Stimulated activated CD4-positive, alpha-beta T cell treated with anti-CD3 and anti-CD28 coated beads, Interleukin-1b, Interleukin-23, amount 100 ng/mL, for 1 hour (primary cell): ENCODE measurements at places on chromosomes 13 and 19.

- DNase-seq, result no peak
Measured at GRCh38 chr13:49494645-49495044, 1.1 kb upstream of the PHF11 start.

- no peak for DNase-seq
Measured at GRCh38 chr19:10353793-10354391, 14.5 kb upstream of the ICAM3 start.

- DNase-seq, result no peak
Measured at GRCh38 chr13:110474713-110475112, 86.8 kb downstream of the RAB20 start.

- no peak for DNase-seq
Measured at GRCh38 chr13:80904386-80904785, 563.5 kb upstream of the SPRY2 start.

DNA sequence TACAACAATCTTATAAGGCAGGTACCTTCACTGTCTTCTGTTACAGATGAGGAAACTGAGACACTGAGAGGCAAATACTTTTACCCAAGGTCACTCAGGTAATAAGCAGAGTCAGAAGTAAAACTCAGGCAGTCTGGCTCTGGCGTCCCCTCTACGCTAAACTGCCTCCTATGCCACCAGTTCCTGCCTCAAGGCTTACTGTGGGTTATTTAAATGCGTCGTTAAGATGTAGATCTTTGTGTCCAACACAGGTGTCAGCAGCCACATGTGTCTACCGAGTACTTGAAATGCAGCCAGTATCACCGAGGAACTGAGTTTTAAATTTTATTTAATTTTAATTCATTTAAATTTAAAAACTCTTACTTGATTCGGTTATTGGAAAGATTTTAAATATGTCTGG is 1.9 kb downstream of the HAS1 start:
- DNase-seq, result no peak

DNA sequence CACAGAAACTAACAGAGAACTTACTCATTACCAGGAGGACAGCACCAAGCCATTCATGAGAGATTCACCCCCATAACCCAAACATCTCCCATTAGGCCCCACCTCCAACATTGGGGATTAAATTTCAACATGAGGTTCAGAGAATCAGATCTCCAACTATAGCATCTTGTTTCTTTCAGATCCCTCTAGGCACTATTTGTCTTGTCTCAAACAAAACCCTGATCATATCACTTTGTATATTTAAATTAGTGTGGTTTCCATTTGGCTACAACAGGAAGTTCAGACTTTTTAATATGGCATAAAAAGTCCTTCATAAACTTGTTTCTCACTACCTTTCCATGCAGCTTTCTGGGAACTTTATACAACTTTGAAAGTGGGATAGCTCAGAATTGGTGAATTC is 699.0 kb upstream of the MIR17HG start:
- DNase-seq, result no peak
